Aorta (tissue), 5 donors: ENCODE measurements at places on chromosomes 7 and 10.

DNA sequence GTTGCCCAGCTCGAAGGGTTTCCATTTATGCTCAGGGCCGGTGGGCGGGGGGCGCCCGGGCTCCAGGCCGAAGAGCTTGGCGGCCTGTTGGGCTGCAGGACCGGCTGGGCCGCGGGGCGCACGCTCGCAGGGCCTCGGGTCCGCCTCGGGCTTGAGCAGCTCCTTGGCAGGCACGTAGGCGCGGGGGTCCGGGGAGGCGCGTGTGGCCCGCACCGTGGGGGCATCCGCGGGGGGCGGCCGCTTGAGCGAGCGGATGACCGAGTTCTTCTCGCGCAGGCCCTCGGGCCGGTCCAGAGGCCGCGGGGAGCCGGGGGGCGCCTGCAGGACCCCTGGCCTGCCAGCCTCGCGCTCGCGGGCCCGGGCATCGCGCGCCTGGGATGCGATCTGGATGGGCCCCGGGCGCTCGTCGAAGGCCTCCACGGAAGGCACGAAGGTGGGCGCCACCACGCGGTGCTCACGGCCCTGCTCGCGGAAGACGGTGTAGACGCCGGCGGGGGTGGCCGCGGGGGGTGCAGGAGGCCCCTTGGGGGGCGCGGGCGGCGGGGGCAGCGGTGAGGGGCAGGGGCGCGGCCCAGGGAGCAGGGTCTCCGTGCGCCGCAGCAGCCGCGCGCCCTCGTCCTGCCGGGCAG lies 35.2 kb downstream of the TNRC18 start:
- H3K4me1 ChIP-seq, result no peaks in the 10 kb centered on the region
- H3K27ac ChIP-seq, result no peak overlapping the region
- no peak overlapping the region for H3K4me3 ChIP-seq

GRCh38 chr10:120931423-120931822 lies 80.3 kb downstream of the WDR11 start:
- no peak overlapping the region for H3K4me3 ChIP-seq
- no peak for DNase-seq
- H3K27ac ChIP-seq, result no peak overlapping the region
- H3K36me3 ChIP-seq, result no peaks in the 10 kb centered on the region
- H3K4me1 ChIP-seq, result no peaks in the 10 kb centered on the region

- DNase-seq, result no peak
- no peaks in the 10 kb centered on the region for H3K4me1 ChIP-seq
- no peak overlapping the region for H3K27ac ChIP-seq
Measured at GRCh38 chr7:81408728-81409127, 361.1 kb downstream of the HGF start.

- peaks cover 9% of the 10 kb centered on the region for H3K4me1 ChIP-seq
- DNase-seq, result peak; percentile 46
- H3K36me3 ChIP-seq, result no peaks in the 10 kb centered on the region
- H3K27me3 ChIP-seq, result no peaks in the 10 kb centered on the region
- no peak overlapping the region for H3K27ac ChIP-seq
Measured at GRCh38 chr7:73519867-73520672, 2.0 kb downstream of the BAZ1B start.

- DNase-seq, result peak; percentile 33
- no peaks in the 10 kb centered on the region for H3K36me3 ChIP-seq
- no peak overlapping the region for H3K4me3 ChIP-seq
- no peaks in the 10 kb centered on the region for H3K27me3 ChIP-seq
Measured at GRCh38 chr10:86343761-86344160, 22.8 kb downstream of the GRID1 start.

- no peaks in the 10 kb centered on the region for H3K36me3 ChIP-seq
- H3K27me3 ChIP-seq, result no peaks in the 10 kb centered on the region
- no peak for DNase-seq
- H3K27ac ChIP-seq, result no peak overlapping the region
- no peak overlapping the region for H3K4me3 ChIP-seq
Measured at GRCh38 chr10:65534771-65535170, 1391.1 kb upstream of the LRRTM3 start.

DNA sequence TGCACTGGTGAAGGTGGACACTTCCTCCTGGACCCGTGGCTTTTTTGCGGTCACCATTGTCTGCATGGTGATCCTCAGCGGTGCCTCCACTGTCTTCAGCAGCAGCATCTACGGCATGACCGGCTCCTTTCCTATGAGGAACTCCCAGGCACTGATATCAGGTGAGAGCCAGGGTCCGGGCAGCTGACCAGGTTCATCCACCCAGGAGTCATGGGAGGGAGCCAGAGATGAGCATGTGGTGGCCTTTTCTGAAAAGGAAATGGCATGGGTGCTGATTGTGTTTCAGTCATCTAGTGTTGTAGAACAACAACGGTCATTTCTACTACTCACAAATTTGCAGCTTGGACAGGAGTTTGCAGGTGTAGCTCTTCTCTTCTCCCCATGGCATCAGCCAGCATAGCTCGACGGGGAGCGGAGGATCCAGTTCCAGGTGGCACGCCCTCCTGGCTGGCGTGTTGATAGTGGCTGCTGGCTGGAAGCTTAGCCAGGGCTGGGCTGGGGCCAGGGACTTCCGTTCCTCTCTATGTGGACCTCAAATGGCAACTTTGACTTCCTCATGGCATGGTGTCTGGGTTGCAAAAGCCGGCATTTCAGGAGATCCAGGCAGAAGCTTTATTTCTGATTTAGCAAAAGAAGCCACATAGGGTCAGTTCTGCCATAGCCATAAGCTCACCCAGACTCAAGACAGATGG lies 32.7 kb downstream of the SLC29A3 start:
- peak; percentile 64 for DNase-seq
- H3K27ac ChIP-seq, result no peak overlapping the region
- peaks cover 4% of the 10 kb centered on the region for H3K36me3 ChIP-seq
- H3K4me1 ChIP-seq, result no peaks in the 10 kb centered on the region

GRCh38 chr10:88651101-88651551 lies 13.1 kb upstream of the LIPF start:
- no peaks in the 10 kb centered on the region for H3K4me1 ChIP-seq
- no peak overlapping the region for H3K27ac ChIP-seq
- H3K4me3 ChIP-seq, result no peak overlapping the region
- H3K36me3 ChIP-seq, result no peaks in the 10 kb centered on the region
- DNase-seq, result no peak

DNA sequence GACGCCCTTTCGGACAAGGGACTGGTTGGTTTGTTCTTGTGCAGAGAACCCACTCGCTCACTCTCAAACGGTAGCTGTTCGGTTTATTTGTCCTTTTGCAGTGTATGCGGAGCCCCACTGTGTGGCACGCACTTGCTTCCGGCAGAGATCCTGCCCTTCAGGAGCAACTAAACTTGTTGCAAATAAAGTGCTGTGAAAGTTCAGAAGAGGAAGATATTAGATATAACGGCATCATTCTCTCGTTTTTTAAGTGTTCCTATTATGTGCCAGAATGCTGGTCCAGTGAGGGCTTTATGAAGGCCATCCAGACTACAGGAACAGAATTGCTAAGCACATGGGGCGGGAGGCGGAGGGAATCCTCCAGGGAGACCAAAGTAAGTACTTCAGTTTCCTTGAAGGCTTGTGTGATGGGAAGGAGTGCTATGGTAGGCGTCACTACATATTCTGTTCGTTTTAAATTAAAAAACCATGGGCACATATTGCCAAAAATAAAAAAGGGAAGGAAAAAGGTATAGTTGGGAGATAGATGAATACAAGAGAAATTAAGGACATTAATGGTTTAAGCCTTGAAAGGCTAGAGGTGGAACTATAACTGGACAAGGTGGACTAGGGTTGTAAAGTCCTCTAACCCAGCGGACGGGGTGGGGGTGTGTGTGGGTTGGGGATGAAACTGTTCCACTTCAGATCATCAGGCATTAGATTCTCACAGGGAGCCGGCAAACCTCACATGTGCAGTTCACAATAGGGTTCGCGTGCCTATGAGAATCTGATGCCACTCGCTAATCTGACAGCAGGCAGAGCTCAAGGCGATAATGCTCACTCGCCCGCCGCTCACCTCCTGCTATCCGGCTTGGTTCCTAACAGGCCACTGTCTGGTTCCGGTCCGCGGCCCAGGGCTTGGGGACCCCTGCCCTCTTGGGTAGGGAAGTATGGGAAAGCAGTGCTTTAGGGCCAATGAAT lies 704 bp upstream of the ERLIN1 start:
- no peaks in the 10 kb centered on the region for H3K27me3 ChIP-seq
- no peaks in the 10 kb centered on the region for H3K4me1 ChIP-seq
- no peak for DNase-seq
- H3K27ac ChIP-seq, result no peak overlapping the region
- peak overlapping the region; percentile 74 for H3K4me3 ChIP-seq

- H3K4me1 ChIP-seq, result no peaks in the 10 kb centered on the region
- no peak overlapping the region for H3K4me3 ChIP-seq
- H3K27me3 ChIP-seq, result no peaks in the 10 kb centered on the region
- H3K27ac ChIP-seq, result no peak overlapping the region
- no peaks in the 10 kb centered on the region for H3K36me3 ChIP-seq
- no peak for DNase-seq
Measured at GRCh38 chr10:31792745-31793144, 135.9 kb downstream of the ARHGAP12 start.

DNA sequence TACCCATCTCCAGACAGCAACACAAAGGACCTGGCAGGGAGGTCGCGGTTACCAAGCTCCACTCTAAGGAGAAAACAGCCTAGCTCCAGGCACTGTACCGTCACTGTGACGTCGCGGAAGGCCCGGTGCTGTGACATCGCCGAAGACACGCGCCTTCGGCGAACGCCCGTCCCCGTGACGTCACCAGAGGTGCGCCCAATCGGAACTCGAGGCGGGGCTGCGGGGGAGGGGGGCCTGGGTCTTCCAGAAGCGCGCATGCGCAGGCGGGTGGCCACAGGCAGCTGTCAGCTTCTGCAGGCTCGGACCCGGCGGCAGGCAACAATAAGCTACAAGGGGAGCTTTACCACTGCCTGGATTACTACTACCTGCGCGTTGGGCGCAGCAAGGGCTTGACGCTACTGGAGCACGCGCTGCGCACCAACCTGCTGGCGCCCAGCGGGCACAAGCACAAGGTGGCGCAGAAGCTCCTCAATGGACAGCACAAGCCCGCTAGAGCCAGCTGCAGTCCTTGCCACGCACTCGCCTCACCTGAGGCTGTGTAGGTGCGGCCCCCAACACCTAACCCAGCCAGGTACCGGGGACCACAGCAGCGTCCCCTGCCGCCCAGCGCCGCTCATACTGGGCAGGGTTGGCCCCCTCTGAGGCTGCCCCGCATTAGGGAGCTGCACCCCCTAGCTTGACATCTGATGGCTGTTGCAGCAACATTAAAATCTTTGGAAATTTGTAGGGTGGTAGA lies 208.4 kb downstream of the TPST1 start:
- H3K4me1 ChIP-seq, result no peaks in the 10 kb centered on the region
- H3K27ac ChIP-seq, result no peak overlapping the region
- no peak overlapping the region for H3K4me3 ChIP-seq
- no peaks in the 10 kb centered on the region for H3K36me3 ChIP-seq
- peak; percentile 87 for DNase-seq

DNA sequence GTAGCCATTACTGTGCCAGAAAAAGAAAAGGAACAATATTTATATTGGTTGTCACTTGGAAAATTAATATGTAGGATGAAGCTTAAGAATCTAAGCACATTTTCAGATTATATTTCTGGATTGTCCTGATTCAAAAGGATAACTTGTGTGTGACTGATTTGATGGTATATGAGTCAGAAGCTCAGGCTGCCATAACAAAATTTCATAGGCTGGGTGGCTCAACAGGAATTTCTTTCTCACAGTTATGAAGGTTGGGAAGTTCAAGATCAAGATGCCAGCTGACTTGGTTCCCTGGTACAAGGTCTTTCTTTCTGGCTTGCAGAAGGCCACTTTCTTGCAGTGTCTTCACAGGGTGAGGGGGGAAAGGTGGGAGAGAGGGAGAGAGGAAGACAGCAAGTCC lies 108.5 kb downstream of the ST7 start:
- no peaks in the 10 kb centered on the region for H3K4me1 ChIP-seq
- H3K27me3 ChIP-seq, result no peaks in the 10 kb centered on the region
- no peak for DNase-seq

DNA sequence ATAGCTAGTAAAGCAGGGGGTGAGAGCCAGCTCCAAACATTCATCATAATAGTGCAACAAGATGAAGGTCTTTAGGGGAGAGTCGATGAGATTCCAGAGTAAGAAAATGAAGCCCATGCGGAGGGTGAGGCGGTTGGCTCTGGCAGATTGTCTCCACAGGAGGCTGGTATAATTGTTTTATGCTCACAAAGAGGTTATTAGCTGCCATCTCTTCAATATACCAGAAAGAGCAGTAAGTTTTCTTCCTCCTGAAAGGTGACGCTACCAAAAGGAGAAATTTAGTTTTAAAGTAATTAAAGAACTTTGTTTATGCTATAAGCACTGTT lies 59.2 kb upstream of the KCNIP2 start:
- DNase-seq, result no peak
- H3K36me3 ChIP-seq, result no peaks in the 10 kb centered on the region
- H3K4me3 ChIP-seq, result no peak overlapping the region
- no peaks in the 10 kb centered on the region for H3K4me1 ChIP-seq
- H3K27ac ChIP-seq, result no peak overlapping the region

DNA sequence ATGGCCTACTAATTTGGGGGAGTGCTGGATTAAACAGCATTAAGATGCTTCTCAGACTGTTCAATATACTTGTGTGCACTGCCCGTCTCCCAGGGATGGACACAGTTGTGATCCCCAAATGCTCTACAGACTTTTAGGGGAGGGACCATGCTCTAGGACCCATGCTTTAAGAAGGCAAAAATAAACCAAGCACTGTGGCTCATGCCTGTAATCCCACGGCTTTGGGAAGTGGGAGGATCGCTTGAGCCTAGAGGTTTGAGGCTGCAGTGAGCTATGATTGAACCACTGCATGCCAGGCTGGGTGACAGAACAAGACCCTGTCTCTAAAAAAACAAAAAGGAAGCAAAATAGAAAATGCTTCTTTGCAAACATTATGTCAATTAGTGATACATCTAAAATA lies 102.6 kb downstream of the VOPP1 start:
- no peak overlapping the region for H3K27ac ChIP-seq
- DNase-seq, result no peak
- H3K4me1 ChIP-seq, result no peaks in the 10 kb centered on the region
- H3K27me3 ChIP-seq, result no peaks in the 10 kb centered on the region
- H3K4me3 ChIP-seq, result no peak overlapping the region
- H3K36me3 ChIP-seq, result peaks cover 14% of the 10 kb centered on the region

- H3K4me1 ChIP-seq, result no peaks in the 10 kb centered on the region
- H3K36me3 ChIP-seq, result no peaks in the 10 kb centered on the region
- DNase-seq, result no peak
- no peak overlapping the region for H3K27ac ChIP-seq
Measured at GRCh38 chr7:29877196-29877595, 70.9 kb downstream of the WIPF3 start.

GRCh38 chr10:96587264-96588059 lies 650 bp upstream of the TM9SF3 start:
- H3K36me3 ChIP-seq, result no peaks in the 10 kb centered on the region
- peak overlapping the region; percentile 99 for H3K27ac ChIP-seq
- H3K4me3 ChIP-seq, result peak overlapping the region; percentile 70
